Stimulated activated CD4-positive, alpha-beta T cell treated with anti-CD3 and anti-CD28 coated beads, Interleukin-1b, Interleukin-23, amount 100 ng/mL, for 24 hours (primary cell): ENCODE measurements at places on chromosomes 3 and 15.

DNA sequence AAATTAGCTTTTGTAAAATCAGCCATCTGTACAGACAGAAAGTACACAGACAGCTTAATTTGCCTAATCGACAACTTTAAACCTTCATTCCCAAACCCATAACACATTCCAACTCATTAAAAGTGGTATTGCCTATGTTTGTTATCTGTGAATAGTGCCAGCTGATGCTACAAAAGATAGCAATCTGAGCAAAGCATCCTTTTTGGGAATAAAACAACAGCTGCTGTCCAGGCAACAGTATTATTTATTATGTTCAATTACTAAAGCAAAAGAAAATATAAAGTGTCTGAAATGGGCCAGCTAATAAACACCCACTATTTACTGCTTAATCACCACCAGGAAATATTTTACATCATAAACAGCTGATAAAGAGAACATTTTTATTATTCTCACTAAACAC is 134.8 kb upstream of the ABI3BP start:
- no peak for DNase-seq

- DNase-seq: no peak
Observed at GRCh38 chr15:95323796-95324195, 1006.7 kb upstream of the NR2F2 start.

DNA sequence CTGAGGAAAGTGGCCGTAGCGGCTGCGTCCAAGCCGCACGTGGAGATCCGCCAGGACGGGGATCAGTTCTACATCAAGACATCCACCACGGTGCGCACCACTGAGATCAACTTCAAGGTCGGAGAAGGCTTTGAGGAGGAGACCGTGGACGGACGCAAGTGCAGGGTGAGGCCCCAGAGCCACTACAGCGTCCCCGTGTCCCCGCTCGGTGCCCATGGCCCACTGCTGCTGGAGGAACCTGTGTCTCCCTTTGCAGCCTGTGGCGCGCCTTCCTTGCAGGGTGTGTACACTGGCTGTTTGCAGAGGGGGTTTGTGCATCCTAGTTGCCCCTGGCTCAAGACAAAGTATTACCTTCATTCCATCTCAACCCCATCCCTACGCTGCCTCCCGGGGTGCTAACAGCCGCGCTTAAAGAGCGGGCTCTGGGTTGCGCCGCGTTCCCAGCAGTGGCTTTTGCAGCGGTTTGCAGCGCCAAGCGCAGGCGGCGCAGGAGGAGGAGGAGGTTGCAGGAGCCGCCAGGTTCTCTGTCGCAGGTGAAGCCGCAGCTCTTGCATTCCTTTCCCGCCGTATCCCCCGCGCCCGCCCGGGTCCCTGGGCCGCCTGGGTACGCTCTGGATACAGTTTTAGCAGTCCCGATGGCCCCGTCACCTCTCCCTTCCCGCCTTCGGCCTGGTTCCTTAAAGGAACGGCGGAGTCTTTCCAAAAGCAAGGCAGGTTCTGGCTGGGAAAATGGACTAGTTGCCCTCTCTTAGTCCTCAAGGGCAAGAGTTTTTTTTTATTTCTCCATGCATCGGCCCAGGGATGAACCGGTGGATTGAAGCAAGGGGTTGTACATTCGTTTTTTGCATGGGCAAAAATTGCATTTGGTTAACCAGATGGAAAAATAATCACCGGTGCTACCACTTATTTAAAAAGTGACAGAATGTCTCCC is 1.2 kb downstream of the CRABP1 start:
- no peak for DNase-seq

DNA sequence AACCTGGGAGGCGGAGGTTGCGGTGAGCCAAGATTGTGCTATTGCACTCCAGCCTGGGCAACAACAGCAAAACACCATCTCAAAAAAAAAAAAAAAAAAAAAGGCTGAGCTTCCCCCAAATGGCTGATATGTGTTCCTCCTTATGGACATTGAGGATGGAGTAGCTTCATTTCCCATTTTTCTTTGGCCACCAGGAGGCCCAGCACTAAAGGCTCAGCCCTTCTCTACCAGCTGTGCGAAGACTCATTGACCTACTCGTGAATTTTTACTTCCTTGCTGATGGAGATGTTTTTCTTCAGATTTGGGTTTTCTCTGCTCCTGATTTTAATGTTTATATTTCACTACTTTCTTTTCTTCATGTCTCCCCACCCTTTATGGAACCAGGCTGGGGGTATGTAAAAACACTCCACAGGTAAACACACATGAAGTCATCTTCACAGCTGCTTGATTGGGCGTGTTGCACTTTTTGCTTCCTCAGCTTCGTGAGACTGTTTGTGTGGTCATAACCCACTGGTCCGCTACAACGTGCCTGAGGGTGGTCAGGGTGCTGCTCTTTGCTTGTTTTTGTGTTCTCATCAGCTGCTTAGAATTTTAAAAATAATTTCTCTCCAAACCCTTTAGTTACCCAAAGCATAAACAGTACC is 13.5 kb downstream of the SEMA4B start:
- no peak for DNase-seq

- no peak for DNase-seq
Observed at GRCh38 chr15:88994286-88994685, 81.1 kb upstream of the MFGE8 start.

GRCh38 chr3:78273326-78273725 is 1233.4 kb downstream of the ROBO2 start:
- no peak for DNase-seq

GRCh38 chr3:71441217-71441924 is 142.2 kb downstream of the FOXP1 start:
- DNase-seq: no peak

DNA sequence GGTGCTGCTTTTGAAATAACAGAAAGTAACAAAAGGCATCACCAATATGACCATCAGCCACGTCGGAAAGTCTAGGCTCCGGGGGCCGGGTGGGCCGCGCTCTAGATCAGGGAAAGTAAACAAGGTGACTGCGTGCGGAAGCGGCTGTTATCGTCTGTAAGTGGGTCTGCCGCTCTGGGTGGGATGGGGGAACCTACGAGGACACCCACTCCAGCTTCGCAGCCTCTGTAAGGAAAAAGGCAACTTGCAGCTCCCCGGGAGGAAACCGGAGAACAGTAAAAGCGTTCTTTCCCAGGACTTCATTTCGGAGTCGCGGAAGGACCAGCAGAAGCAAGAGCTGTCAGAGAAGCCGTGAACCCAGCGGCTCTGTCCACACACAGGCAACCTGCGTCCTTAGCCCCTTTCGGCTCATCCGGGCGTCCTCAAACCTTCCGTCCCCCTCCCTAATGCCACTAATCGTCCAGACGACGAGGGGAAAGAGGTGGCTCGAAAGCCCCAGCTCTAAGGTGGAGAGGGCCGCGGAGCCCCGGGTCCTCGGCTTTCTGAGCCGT is 461 bp downstream of the XRN1 start:
- DNase-seq: peak; percentile 8

GRCh38 chr3:14235003-14235911 is 56.6 kb downstream of the LSM3 start:
- no peak for DNase-seq

DNA sequence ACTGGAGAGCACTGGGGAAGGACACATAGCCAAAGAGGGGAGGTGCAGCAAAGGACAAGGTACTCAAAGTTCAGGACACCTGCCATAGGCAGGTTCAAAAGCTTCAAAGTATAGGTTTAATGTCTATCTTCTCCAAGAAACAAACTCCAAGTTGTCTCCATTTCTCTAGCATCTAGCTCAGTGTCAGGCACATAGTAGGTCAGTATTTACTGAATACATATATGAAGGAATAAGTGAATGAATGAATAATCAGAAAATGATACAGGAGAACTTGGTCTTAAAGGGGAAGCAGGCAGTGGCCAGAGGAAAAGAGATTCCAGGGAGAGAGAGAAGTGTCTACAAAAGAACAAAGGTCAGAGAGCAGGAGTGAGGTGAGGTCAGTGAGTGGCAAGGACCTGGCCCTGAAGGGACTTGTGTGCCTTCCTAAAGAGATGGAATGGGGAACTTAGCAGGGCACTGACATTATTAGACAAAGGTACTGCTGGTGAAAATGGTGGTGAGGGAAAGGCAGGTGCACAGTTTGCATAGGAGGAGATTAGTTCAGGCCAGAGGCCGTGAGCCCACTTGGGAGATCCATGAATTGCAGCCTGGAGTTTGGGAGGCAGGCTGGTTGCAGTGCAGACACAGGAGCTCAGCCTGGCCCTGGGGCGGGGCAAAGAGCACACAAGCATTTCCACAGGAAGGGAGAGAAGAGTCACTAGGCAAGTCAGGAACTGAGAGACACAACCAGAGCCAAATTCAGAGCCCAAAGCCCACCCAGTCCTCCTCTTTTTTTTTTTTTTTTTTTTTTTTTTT is 21.4 kb downstream of the TBC1D2B start:
- DNase-seq: no peak

DNA sequence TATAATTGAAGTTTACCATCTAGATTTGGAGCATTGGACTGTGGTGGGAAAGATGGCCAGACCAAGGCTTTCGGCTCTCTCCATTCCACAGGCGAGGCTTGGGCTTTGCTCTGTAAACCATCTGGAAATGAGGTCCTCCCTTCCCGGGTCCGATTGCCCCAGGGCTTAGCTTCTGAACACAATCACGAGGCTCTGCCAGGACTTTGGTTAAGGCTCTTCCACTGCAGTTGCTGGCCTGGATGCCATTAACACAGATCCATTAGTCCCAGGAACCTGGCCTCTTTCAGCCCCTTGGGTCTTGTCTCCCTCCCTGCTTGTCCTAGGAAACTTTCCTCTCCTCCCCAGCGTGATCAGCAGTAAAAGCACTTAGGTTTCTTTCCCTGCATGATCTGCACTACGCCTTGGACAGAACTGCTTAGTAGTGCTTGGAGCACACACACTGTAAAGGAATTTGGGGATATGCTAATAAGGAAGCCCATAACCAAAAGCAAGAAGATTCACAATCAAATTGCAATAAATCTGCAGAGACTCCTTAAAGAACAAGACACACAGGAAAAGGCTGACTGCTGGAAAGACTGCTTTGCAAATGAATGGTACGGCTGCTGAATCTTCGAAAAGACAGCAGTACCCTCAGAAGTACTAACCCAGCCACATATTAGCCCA is 154.3 kb downstream of the ECT2 start:
- no peak for DNase-seq

GRCh38 chr3:100045696-100046095 is 68.6 kb downstream of the FILIP1L start:
- no peak for DNase-seq

GRCh38 chr15:76032046-76032445 is 19.8 kb upstream of the NRG4 start:
- no peak for DNase-seq

DNA sequence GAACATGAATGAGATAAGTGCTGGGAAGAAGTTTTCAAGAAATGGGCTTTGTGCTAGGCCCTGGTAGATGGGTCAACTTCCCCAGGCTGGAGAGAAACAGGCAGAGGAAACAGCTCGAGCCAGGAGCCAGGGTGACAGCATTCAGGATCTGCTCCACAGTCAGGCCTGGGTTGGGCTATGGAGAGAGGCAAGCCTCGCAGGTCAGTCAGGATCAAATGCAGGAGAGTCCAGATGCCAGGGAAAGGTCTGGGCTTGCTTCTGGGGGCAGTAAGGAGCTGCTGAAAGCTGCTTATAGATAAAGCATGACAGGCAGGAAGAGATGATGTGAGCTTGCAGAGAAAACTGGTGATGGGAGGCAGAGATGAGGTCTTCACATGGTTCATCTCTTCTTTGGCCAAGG is 11.0 kb upstream of the USP3 start:
- no peak for DNase-seq

DNA sequence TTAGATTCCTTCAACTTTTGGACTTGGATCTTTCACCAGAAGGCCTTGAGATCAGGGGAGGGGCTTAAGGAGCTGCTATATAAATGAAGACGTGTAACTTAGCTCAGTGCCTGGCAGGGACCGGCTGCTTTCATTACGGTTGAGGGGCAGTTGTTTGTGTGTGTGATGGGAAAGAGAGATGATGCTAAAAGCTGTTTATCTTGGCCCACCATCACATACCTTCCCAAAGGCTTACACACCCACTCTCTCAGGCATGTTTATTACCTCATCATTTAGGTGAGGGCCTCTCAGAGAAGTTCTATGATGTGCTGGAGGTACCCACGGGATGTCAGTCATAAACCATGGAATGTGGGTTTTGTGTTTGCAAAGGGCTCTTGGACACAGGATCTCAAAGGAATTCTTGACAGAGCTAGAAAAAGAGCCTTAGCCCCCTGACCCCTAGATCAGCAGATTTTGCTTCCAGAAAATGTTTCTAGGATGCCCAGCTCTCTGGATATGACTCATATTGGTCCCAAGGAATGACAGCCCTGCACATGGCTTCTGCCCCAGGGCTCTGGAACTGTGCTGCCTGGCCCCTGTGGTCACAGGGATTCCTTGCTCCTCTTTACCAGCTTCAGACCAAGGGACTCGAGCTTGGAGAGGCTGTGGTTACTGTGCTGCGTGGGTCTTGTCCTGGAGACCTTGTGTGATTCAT is 15.9 kb upstream of the SMAD3 start:
- no peak for DNase-seq

- DNase-seq: no peak
Observed at GRCh38 chr15:100595964-100596363, 6.0 kb downstream of the LINS1 start.

- no peak for DNase-seq
Observed at GRCh38 chr3:143699424-143699823, 148.8 kb downstream of the SLC9A9 start.

- no peak for DNase-seq
Observed at GRCh38 chr15:65993236-65993635, 123.9 kb downstream of the RAB11A start.

GRCh38 chr3:128515967-128516366 is 23.0 kb upstream of the GATA2 start:
- no peak for DNase-seq

- DNase-seq: no peak
Observed at GRCh38 chr15:57586661-57587424, 4.9 kb upstream of the MYZAP start.

DNA sequence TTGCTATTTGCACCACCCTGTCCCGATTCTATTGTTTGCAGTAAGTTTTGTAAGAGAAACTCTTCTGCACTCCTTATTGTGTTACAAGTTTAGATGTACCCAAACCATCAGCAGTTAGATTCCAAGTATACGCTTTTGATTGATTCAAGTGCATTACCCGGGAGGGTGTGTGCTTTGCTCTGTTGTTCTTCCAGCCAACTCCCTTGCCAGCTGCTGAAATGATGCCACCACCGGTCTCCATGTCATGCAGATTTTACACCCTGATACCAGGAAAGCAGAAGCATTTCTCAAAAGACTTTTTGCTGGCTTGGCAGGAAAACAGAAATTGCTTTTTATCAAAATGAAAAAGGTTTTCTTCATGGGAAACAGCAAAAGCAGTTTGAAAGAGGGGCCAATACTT is 1006.6 kb upstream of the CFAP20DC start:
- no peak for DNase-seq
